Germinal center (tissue), 1 donor: ENCODE measurements at places on chromosomes 6 and 20.
A peak's percentile ranks its signal among the peaks of the same experiment; 100 is the strongest.

GRCh38 chr6:154234019-154234772 lies 122.4 kb downstream of the IPCEF1 start:
- DNase-seq: no peak

GRCh38 chr6:159691133-159691962 lies 1.7 kb downstream of the SOD2 start:
- DNase-seq: peak; percentile 57

DNA sequence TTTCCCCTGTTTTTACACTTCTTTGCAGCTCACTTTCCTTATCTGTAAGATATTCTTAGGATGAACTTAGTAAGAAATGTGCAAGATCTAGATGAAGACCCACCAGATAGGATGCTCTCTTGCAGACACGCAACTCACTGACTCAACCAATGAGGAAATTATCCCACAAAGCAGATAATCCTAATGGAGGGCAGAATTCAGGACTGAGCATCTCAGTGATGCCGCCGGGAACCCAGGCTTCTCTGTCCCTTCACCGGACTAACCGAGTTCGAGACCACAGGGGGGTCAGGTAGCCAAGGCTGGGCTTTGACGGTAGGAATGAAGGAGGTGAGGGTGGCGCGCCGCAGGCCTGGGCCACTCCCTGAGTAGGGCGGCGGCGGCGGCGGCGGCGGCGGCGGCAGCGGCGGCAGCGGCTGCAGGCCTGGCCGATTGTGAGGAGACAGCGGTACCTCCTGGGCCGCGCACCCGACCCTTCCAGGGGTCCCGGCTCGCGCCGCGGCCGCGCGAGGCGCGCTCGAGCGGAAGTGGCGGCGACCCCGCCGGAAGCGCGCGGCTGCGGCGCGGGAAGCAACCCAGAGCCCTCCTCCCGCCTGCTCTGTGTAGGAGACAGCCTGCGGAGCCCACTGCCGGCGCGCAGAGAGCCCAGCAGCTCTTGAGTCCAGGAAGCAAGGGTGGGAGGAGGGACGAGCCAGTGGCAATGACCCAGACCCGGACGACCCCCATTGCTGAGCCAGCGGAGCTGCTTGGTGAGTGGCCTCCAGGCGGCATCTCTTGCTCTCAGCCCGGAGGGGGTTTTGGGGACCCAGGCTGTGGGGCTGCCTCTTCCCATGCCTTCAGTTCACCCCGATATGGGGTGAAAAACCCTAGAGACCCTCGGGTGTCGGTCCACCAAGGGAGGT lies at the start of gene KHDC1:
Gene KHDC1, minus strand, starts transcription at position 526 of the 899 bp plus-strand sequence. CDS start 20,679 bp downstream, outside the sequence.
- DNase-seq: peak; percentile 77

GRCh38 chr6:62146954-62147853 lies 138.8 kb downstream of the KHDRBS2 start:
- no peak for DNase-seq

DNA sequence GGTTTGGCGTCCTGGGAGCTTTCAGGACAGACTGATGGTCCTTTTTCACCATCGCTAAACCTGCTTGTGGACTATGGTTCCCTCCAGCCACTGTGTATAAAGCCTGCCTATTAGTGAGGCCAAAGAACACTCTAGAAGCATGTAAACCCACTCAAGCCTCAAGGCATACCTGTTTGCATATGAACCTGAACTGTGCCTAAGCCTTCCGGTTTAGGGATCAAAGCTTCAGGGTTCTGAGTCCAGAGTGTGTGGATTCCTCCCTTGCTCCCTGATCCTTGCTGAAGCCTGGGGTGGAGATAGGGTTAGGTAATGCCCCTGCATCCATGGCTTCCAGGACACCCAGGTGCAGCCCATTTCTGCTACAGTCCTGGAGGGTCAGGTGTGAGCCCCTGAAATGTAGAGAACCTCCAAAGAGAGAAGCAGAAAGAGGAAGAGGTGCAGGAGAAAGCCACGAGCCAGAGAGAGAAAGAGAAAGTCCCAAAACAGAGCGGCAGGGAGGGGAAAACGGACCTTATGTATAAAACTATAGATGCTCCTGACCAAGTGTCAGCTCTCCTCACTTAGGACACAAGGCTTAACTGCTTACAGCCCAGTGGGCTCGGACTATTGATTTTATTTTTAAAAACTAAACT lies 93.3 kb downstream of the SCML4 start:
- no peak for DNase-seq

GRCh38 chr6:90493332-90493731 lies 93.5 kb downstream of the MAP3K7 start:
- DNase-seq: no peak

GRCh38 chr6:99951016-99951805 lies 42.8 kb downstream of the MCHR2 start:
- no peak for DNase-seq

DNA sequence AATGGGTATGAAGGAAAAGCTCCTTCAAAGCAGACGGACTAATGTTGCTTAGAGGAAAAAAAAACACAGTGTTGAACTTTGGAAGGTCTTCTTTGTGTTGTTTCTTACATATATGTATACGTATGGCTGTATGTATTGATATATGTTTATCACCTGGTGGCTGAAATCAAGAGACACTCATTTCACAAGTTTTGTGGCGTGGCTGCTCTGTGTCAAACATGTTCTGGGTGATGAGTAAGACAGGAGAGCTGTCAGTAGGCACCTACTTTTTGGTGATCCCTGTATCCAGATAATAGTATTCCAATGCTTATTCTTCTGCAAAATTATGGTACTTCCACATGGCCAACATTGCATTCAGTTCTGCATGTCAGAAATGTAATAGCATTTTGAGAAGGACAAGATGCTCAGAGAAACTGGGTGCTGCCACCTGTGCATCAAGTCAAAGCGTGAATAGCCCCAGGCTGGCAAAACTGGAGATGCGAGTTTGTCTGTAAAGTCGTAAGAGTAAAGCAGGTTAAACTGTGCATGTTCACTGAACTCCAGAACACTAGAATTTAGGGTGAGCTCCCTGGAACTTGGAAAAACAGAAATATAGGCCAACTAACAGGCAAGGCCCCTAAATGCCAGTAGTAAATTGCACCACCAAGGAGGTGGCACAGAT lies 67.9 kb downstream of the ARMC2 start:
- DNase-seq: no peak

DNA sequence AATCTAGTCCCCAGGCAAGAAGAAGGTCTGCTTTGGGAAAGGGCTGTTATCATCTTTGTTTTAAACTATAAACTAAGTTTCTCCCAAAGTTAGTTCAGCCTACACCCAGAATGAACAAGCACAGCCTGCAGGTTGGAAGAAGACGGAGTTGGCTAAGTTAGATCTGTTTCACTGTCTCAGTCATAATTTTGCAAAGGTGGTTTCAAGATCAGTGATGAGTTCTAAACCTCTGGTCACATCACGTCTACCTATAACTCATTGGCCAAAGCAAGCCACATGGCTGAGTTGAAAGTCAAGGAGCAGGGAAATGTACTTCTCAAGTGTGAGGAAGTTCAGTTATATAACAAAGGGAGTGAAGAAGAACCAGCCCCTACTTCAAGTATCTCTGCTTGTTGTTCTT lies 50.5 kb upstream of the ECI2 start:
- DNase-seq: no peak

GRCh38 chr6:156697225-156697830 lies 79.8 kb upstream of the ARID1B start:
- peak; percentile 52 for DNase-seq

DNA sequence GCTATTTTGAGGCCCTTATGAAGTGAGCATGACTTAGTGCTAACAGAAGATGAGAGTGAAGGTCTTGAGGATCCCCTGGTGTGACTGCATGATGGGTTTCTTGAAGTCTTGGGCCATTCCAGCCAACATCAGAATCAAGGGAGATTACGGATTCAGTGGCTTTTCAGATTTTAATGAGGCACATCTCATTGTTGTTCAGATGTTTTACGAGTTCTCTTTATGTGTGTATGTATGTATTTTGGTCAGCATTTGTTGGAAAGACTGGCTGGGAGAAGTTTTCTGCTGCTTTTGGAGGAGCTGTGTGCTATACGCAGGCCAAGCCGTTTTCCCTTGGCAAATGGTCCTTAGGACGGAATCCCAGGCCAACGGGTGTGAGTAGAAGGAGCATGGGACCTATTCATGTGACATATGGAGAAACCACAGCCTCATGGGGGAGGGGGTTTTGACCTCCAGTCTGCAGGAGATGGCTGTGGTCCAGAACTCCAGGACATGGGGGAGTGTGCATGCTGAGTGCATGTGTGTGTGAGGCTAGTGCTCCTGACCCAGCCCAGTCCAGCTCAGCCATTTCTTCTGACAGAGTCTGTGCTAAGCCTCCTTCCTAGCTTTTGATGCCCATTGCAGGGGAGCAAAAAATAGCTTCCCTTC lies 35.3 kb downstream of the CHMP4B start:
- DNase-seq: no peak

DNA sequence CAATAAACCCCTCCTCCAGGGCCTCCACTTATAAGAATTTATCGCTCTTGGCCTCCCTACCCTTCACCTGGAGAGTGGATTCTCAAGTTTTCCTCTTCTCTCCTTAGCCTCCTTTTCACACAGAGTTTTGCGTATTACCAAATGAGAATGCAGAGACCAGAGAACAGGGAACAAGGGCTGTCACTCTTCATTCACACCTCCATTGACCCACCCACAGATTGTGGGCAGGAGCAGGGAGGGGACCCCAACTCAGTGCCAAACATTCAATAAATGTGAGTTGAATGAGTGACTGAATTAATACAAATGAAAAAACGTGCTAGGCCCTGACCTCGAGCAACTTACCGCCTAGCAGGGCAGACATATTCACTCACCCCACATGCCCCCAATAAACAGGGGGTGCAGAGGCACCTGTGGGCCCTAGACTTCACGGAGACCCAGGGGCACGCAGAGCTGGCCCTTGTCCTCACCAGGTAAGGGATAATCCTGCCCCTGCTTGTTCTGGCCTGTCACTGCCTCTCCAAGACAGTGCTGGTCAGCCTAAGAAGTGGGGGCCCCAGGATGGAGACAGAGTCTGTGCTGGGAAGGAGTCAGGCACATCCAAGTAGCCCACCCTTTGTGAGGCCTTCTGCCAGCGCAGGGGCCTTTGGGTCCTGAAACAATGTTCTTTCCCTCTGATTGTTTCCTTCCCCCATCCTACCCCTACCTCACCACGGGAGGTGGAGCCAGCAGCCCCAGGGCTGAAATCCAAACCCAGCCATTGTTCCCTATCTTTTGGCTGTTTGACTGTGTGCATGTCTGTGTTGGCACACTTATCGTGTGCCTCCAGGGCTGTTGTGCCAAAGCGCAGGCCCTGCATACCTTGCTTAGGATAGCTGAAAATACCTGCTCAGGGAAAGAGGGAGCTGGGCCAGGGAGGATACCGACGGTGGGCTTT lies 8.4 kb upstream of the TJAP1 start:
- no peak for DNase-seq

DNA sequence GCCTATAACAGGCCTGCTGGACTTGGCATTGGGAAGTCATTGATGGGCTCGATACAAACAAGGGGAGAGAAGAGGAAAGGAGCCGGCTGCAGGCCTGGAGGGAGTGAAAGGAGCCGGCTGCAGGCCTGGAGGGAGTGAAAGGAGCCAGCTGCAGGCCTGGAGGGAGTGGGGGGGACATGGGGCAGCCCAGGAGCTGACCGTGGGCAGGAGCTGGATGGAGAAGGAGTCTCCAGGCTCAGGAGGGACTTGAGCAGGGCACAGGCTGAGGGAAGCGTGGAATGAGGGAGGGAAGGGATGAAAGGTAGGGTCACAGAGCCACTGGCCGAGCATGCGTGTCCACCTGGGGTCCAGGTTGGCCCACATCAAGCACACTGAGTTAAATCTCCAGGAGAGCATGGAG lies 32.0 kb downstream of the RPP40 start:
- no peak for DNase-seq

- DNase-seq: no peak
Observed at GRCh38 chr20:33014336-33015113, 7.0 kb downstream of the BPIFB2 start.

DNA sequence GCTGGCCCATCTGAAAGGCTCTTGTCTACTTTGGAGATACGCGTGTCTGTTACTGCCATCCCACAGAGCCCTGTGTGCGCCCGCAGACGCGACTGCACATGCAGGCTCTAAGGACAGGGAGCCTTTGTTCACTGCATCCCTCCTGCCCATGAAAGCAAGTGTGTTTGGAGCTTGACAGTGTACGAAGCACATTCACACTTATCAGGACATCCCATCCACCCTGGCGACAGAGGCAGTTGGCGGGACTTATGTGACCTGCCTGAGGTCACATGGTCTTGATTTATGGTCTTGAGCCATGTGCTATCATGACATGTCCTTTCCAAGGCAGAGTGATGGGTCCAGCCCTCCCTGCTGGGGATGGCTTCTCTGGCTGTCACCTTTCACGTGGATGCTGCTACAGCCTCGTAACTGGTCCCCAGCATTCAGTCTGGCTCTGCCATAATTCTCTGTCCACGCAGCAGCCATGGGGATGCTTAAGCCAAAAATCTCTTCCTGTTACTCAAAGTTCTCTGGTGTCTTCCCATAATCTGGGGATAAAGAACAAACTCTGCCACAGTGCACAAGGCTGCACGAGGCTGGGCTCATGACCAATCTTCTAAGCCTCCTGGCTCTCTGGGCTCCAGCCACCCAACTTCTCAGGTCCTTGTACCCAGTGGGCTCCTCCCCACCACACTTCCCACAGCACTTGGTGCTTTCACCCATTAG lies 36.3 kb upstream of the FAM83D start:
- DNase-seq: no peak

GRCh38 chr6:83546636-83547035 lies 34.3 kb downstream of the PRSS35 start:
- DNase-seq: no peak

DNA sequence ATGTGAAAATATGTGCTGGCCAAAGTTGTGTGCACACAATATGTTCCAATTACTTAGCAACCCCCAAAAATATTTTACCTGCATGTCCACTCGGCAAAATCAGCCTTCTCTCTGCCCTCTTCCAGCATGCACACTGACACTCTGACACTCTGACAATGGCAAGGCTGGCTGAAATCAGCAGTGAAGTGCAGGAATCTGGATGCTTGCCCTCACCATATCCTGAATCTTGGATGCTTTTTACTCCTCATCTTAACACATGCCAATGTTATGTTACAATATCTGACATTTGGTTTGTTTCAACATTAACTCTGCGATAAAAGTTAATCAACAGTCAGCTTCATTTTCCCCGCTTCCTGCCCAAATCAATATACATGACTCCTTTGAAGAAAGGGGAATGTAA lies 203.2 kb downstream of the COL9A1 start:
- no peak for DNase-seq

- DNase-seq: peak; percentile 68
Observed at GRCh38 chr20:33791959-33792597, 19.1 kb upstream of the CHMP4B start.

DNA sequence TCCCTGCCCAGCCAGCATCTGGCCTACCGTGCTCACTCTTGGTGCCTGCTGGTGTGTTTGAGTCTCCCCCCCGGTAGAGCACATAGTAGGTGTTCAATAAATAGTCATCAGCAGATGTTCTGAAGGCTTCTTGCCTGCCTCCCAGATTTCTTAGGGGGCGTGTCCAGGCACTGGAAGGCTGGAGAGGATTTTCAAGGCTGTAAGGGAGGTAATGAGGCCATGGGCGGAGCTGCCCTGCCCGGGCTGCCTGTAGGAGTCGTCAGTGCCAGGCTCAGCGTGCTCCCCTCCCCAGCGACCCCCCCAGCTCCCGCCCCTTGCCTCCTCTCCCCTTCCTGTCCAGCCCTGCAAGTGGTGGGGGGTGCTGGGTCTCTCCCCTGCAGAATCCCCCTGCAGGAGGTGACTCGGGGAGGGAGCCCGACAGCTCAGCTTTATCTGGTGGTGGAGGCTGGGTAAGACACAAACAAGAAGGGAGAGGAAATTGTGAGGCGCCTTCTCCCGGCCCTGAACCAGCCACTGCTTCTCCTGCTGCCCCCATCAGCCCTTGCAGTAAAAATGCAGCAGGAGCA lies 55.9 kb downstream of the BCAS4 start:
- DNase-seq: no peak

GRCh38 chr6:163232015-163232523 lies 182.4 kb upstream of the QKI start:
- no peak for DNase-seq

GRCh38 chr6:37570482-37571133 lies 70.9 kb upstream of the CCDC167 start:
- peak; percentile 61 for DNase-seq
